C1 segment of cervical spinal cord (tissue), 14 donors: ENCODE measurements at places on chromosomes 7 and 10.

- no peak for DNase-seq
These were observed 946.3 kb upstream of the GHITM start for GRCh38 chr10:83193026-83193425.

- no peak for DNase-seq
These were observed 93.9 kb downstream of the CCDC3 start for GRCh38 chr10:12907656-12908055.

GRCh38 chr7:19665399-19666008, 43.3 kb downstream of the POLR1F start:
- no peak for DNase-seq

DNA sequence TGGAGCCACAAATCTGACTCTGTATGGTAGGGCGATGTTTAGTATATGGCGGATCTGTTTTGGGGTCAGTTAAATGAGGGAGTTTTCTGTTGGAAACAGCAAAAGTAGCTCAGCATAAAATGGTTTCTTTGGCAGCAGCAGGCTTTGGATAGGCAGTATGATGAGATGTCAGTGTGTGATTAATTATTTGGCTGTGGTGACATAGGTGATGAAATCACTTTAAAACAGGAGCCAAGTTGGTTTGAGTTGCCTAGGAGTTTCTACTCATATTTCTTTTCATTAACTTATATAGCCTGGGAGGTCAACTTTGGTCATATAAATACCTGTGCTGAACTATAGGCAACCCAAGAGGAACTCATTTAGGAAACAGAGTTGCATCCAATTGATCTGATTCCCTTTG, 291.2 kb downstream of the LRMDA start:
- no peak for DNase-seq

DNA sequence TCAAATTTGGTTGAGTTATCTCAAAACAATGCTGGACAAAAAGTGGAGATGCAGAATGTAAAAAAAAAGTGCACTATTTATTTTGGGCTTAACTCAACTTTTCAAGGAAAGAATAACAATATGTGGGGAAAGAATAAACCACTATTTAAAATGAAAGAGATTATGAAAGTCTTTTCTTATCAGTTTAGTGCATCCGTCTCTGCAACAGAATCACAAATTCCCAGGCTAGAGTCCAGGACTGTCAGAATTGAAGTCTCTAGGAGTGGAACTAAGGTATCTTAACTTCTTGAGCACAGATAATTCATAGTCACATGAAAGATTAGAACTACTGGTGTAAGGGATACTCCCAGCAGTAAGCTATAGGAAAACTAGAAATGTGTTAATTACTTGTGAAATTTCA, 1200.3 kb upstream of the LRRN3 start:
- DNase-seq, result no peak

- DNase-seq, result no peak
These were observed 21.7 kb upstream of the MNX1 start for GRCh38 chr7:157032128-157032527.

DNA sequence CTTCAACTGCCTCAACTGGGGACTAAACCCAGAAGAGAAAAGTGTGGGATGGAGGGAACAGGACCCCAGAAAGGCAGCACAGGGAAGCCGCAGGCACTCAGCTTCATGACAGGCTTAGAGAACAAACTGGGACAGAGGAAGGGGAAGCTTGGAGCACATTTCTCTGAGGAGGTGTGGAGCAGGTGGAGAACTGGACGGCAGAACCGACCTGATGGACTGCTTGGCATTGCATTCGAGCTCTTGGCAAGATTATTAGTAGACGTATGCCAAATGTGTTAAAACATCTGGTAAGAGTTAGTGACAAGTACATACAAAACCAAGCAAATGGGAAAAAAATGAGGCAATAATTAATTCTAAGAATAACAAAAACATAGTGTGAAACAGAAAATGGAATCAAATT, 335.7 kb downstream of the SFMBT2 start:
- no peak for DNase-seq

GRCh38 chr10:49359349-49360270, 36.3 kb downstream of the DRGX start:
- DNase-seq, result no peak

- DNase-seq, result no peak
These were observed 46.7 kb downstream of the NOC3L start for GRCh38 chr10:94315975-94316464.

- DNase-seq, result no peak
These were observed 21.2 kb upstream of the ABCA13 start for GRCh38 chr7:48150086-48150485.

GRCh38 chr10:24339387-24339786, 130.4 kb downstream of the KIAA1217 start:
- DNase-seq, result no peak

- no peak for DNase-seq
These were observed 101.9 kb downstream of the COL28A1 start for GRCh38 chr7:7433811-7434210.

DNA sequence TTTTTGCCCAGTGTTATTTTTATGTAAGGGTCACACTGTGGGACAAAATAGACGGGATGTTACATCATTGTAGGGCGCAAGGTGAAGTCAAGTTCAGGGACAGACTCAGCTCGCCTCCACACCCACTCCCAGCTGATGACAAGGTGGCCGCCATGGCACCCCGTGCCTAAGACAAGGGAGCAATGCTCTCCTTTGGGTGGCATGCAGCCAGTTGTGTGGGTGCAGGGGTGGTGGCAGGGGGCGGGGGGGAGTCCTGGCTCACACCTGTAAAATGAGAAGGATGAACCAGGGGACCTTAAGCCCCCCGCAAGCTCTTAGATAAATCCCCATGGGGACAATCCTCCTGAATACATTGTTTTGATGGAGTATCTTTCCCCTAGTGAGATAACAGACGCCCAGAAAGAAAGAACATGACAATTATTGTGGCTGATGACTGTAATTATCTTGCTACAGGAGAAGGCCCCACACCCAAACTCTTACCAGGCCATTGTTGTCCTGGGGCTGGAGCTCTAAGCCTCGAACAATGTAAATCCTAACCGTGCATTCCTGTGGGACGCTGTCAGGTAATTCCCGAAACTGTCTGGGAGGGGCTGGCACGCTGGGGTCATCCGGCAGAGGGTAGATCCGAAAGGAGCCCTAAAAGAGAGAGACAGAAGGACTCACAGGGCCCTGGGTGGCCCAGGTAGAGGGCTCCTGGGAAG, 148.7 kb downstream of the MYOF start:
- DNase-seq, result no peak

DNA sequence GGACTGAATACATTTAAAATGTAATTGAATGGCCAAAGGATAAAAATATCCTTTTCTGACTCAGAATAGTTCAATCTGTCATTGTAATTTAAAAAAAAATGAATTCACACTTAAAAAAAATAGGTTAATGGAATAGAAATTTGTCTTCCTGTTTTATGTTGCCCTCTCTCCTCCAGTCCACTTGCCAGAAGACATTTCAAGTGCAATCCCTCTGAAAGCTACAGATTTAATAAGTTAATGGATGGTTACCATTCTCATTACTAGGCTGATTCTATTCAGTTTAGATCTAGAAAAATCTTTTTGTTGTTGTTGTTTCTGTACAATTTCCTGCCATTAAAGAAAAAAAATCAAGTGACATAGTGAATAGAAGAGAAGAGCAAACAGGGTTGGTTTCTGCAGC, 142.9 kb downstream of the SKAP2 start:
- DNase-seq, result no peak

DNA sequence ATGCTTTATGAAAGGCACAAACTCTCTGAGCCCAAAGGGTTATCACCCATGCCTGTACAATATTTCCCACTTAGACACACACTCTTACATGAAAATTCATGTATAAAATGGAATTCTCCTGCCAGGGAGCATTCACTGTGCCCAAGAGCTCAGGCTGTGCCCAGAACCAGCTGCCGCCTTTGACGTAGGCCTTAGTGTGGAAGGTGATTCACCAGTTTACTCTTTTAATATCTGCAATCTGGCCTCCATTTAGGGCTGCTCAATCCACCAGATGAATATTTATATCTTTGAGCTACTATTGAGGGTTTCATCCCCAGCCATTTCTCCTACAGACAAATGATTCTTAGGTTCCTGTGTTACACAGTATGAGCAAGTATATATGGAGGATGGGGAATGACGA, 849.7 kb downstream of the CNTNAP2 start:
- DNase-seq, result no peak

DNA sequence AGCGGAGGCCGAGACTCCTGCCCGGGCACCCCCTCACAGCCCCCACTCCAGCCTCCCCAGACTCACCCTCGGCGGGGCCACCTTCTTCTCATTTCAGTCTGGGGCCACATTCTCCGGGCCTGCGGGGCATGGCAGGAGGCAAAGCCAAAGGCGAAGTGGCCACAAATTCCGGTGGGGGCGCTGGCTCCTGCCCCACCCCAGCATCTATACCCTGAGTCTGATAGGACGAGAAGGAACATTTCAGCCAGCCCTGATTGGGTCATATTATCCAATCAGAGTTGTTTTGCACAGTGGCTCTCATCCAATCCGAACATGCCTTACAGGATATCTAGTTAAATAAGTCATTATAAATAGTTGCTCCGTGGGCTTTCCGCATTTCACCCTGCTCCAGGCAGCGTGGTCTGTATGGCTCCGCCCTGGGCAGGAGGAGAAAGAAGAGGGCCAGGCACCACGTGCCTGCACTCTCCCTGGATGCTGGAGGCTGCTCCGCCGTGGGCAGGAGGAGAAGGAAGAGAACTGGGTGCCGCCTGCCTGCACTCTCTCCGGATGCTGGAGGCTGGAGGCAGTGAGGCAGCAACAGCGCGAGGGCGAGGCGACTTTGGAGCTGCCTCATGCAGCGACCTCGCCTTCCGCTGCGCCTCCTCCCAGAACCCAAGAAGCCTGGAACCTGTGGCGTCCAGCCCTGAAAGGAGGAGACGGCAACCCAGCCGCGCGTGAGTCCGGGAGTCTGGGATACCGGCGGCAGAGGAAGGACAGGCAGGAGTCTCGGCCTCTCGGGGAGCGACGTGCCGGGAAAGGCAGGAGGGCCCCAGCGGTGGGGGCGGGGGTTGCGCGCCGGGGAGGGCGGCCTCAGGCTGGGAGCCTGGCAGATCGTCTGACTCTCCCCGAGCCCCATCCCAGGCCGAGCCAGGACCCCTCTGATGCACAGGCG, 162.9 kb downstream of the ZNF33B start:
- DNase-seq, result no peak

- DNase-seq, result no peak
These were observed 1078.0 kb downstream of the LRMDA start for GRCh38 chr10:76509446-76509845.

DNA sequence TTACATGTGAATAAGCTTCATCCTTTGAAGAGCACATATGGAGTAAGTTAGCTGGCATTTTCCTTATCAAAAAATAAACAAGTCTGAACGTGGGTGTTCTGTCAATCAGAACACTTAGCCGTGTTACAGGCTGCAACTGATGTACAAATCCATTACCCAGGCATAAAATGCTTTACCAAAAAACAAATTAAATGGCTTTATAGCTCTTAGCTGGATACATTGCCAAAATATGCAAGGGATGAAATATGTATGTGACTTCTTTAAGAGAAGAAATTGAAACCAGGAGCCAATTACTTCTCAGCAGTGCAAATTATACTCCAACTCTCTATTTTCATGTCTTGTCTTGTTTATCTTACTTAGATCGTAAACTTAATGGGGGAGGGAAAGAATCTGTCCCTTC, 214.8 kb downstream of the DGKB start:
- DNase-seq, result no peak

DNA sequence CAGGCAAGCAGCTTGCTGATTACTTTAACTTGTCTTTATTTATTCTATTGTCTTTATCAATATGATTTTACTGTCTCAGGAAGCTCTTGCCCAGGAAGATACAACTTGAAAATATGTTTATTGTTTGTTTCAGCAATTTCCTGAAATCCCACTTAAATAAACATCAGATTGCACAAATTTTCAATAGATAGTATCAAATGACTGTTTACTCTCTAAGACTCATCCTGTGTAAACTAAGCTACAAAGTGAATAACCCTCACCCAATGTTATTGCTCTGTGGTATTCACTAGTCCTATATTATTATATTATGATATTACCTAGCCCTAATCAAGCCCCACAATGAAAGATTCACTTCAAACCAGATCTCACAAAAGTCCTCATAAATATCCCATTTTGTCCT, 130.4 kb upstream of the HPS1 start:
- DNase-seq, result no peak

- DNase-seq, result no peak
These were observed 261.5 kb downstream of the ELMO1 start for GRCh38 chr7:37187179-37187578.

DNA sequence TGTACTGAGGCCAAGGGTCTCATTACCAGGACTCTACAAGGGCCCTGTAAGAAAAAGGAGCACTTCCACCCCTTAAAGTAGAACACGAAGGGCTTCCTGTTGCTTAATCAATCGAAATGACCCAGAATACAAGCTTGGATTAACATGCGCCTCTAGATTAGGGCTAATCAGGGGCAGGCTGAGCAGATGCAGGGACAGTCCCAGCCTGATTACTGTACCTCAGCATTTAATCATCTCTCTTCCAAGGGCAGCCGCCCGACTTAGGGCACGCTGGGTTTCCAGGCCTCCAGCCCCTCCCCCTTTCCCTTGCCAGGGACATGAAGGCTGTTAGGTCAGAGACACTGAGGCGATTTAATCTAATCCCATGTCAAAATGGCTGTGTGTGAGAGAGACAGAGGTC, 138.6 kb downstream of the NRF1 start:
- DNase-seq, result no peak

DNA sequence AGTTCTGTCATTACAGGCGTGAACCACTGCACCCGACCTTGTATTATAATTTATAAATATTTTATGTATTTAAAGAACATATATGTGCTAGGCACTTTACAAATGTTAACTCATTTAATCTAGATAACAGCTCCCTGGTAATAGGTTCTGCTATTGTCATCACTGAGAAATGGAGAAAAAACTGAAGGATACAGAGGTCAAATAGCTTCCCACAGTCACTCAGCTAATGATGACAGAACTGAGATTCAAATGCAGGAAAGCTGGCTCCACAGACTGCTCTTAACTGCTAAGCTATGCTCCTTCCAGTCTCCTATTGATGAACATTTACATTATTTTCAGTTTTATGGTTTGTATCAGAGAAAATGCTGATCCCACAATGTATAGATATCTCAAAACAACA, 28.9 kb downstream of the NXPH1 start:
- DNase-seq, result no peak

DNA sequence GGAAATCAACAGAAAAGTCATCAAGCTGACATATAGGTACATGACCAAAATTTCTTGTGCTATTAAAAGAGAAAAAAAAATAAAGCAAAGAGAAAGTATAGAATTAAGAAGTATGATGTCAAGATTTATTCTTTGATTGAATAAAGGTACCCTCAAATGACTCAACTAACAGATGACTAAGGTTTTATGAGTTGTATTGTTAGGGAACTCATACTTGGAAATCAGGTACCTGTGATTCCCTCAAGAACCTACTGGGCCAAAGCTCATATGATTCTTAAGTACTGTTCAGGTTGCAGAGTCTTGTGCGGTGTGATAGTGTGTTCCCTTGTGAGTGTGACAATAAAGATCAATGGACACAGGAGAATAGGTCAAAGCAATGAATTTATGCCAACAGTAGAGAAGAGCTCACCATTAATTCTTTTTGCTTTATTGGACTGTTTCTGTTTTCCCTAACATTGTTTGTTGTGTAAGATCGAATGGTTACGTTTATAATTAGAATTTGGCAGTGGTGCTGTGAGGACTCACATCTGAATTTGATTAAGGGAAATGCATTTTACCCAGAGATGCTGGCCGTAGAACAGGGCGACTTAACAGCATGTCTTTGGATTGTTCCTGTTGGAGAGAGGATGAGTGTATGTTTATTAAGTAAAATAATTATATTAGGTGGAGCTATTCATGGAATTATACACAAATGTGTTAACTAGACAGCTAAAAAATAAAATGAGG, 293.2 kb upstream of the SEMA3D start:
- DNase-seq, result no peak

GRCh38 chr7:130939321-130940095, 205.5 kb upstream of the KLF14 start:
- no peak for DNase-seq
